ENCODE measurements at places on chromosomes 16 and 17.

DNA sequence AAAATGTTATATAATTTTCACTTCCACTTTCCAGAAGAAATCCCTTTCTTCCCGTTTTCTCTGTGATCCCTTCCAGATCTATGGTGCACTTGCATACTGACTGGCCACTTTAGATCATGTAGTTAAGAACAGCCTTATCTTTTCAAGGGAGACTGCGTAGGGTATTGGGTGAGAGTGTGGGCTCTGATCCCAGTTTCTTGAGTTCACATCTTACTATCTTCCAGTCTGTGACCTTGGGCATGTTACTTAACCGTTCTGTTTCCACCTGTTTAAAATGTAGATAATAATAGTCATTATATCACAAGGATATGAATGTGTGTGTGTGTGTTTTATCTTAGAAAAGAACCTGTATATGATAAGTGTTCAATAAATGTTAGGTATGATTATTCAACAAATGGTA lies 83.7 kb downstream of the TANGO6 start:
- DNase-seq: no peak

DNA sequence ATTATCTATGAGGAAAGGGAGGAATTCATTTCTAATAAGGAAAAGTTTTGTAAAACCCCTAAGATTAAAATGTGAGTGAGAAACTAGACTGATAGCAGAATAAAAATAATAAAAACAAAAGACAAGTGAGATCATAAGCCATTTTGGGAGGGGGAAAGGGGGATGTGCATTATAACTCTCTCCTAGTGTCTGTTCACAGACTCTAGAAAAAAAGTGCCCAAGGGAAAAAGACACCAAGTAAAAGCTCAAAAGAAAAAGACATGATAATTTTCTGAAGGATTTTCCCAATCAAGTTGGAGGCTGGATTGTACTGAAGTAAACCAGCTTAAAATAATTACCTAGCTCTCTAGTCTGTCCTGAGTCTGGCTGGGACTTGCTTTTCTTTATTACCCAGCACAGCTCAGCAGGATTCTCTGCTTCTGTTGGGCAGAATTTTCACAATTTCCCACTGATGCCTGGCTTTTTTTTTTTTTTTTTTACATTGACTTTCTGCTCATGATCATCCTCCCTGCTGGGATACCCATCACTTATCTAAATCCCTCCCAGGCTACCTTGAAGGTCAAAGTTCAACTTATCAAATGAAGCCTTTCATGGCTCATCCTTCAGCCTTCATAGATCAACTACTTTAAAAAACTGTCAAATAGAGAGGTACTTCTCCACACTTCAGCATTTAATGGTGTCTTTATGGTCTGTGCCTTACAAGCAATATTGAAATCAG lies 124.2 kb upstream of the KCNJ16 start:
- no peak for DNase-seq

DNA sequence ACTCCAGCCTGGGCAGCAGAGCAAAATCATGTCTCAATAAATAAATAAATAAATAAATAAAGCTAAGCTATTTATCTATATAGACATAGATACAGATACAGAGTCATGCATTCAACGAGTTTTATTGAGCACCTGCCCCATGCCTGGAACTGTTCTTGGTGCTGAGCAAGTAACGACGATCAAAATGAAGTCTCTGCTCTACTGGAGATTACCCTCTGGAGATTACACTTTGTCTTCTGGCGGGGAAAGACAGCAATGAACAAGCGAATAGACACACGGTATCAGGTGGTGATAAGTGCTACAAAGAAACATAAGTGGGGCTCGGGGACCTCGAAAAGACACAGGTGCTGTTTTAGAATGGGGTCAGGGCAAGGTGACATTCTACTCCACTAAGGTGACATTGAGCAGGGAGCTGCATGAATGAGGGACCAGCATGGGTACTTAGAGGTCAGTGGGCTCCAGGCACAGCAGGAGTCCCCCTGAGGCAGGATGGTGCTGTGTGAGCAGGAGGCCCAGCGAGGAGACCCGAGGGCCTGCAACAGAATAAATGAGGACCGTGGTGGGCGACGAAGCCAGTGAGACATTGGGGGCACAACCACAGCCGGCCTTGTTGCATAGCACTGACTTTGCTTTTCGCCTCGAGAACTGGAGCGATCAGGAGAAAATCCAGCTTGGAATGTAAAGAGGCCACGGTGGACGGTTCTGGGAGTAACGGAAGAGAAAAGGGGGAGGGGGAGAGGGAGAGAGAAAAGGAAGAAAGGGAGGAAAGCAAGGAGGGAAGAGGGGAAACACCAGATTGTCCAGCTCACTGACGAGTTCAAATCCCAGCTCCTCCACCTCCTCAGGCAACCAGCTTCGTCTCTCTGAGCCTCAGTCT lies 42.4 kb upstream of the MEAK7 start:
- no peak for DNase-seq

DNA sequence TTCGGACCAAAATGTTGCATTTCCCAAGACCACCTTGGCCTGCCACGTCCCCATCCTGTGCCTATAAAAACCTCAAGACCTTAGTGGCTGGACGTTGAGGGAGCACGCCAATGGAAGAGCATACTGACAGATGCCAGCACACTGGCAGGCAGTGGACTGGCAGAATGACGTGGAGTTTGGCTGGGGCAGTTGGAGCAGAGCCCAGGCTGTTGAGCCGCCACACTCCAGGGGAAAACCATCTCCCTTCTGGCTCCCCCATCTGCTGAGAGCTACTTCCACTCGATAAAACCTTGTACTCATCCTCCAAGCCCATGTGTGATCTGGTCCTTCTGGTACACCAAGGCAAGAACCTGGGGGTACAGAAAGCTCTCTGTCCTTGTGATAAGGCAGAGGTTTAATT lies 494.1 kb downstream of the CDH11 start:
- DNase-seq: no peak

DNA sequence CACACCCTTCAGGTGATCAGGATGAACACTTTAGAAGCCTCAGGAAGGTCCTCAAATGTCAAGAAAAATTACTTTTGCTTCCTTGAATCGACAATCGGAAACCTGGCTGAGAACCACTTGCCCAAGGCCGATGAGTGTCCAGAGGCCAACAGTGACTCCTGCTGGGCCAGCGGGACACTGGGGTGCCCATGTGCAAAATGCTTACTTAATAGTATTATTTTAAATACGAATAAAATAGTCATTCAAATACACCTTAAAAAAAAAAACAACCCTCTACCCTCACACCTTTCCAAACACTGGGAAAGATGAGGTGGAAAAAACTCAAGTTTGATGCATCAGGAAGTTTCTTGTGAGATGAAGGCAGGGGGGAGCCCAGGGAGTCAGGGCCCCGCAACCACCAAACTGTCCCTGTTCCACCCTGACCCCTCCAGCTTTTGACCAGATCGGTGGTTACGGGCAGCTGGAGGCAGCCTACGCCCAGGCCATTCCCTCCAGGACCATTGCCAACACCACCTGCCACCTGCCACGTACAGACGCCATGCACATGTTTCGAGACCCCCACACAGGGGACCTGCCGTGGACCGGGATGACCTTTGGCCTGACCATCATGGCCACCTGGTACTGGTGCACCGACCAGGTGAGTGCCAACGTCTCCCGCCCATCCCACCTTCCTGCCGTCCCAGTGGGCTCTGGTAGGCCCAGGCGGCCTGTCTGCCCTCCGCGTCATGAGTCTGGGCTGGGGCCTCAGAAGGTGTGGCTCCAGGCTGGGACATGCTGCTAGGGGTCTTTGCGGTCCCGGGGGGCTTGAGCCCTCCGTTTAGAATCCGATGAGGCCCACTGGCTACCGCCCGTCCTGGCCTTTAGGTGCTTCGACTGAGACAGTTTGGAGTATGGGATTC lies 18.9 kb downstream of the SLC5A10 start:
- DNase-seq: no peak

DNA sequence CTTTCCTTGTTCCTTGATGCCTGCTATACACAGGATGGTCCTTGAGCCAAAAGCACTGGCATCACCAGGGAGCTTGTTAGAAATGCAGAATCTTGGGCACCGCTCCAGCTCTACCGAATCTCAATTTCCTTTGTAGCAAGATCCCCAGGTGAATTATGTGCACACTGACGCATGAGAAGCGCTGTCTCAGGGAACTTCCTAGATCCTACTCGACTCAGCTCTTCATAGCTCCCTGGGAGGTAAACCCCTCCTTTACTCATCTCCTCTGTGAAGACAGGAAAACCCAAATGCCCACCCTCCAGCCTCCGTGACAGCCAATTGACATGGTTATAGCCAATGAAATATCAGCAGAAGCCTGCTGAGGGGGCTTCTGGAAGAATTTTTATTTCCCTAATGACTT lies 4.1 kb downstream of the USP31 start:
- DNase-seq: no peak

GRCh38 chr17:3903051-3903825 lies 10.4 kb upstream of the CAMKK1 start:
- no peak for DNase-seq

DNA sequence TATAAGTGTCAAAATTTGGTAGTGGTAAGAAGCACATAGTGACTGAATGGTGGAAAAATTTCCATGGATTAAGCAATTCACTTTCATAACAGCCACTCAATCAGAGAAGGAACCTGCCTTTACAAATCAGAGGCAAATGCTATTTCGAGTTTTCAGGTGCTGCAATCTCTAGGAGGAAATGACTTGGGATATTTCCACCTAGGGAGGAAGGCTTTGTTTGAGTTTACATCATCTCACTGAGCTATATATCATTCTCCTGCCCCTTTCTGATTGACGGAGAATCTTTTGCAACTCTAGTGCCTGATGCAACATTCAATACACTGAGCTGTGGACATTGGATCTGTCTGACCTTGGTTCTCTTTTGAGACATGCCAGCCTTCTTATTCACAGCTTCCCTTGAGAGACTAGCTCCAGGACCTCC lies 26.3 kb downstream of the MARCHF10 start:
- no peak for DNase-seq

- DNase-seq: no peak
These were observed 41.6 kb downstream of the ARHGAP23 start for GRCh38 chr17:38469875-38470274.

- no peak for DNase-seq
These were observed 13.1 kb downstream of the SKA2 start for GRCh38 chr17:59141860-59142259.

GRCh38 chr17:80743181-80743771 lies 198.6 kb downstream of the RPTOR start:
- DNase-seq: no peak

DNA sequence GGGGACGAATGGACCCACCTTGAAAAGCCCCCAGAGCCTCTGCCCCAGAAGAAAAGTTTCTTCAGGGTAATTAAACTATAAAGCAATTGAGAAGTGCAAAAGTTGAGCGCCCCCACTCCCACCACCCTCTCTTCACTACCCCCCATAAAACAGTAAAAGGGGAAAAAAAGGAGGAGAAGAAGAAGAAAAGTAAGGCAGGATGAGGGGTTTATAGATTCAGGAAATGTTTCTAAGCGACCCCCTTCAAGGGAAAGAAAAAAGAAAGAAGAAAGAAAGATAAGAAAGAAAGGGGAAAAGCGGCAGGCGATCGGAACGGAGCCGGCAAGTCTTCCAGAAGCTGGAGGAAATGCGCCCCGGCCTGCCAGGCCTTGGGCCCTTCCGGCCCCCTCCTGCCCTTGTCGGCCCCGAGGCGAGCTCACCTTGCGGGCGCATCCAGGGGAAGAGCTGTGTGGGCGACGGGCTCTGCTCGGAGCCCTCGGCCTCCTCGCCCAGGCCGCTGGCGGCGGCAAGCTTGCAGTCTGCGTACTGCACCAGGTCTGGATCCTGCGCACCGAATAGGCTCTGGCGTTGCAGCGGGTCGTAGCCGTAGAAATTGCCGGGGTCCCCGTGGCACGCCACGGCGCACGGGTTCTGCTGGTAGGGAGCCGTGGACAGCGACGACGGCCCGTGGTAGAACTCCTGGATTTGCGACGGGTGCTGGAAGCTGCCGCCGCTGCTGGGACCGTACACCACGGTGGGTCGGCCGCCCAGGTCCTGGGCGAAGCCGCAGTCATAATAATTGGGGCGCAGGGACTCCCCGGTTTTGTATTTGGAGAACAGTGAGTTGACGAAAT lies 1.0 kb downstream of the HOXB8 start:
- no peak for DNase-seq

- DNase-seq: no peak
These were observed 105.7 kb downstream of the IRX5 start for GRCh38 chr16:55036371-55036821.

Measured in HFF-Myc (cell line).